ENCODE measurements at places on chromosomes 5 and 9.

- no peak for DNase-seq
Measured at GRCh38 chr9:130829762-130830161, 5.3 kb upstream of the ABL1 start.

DNA sequence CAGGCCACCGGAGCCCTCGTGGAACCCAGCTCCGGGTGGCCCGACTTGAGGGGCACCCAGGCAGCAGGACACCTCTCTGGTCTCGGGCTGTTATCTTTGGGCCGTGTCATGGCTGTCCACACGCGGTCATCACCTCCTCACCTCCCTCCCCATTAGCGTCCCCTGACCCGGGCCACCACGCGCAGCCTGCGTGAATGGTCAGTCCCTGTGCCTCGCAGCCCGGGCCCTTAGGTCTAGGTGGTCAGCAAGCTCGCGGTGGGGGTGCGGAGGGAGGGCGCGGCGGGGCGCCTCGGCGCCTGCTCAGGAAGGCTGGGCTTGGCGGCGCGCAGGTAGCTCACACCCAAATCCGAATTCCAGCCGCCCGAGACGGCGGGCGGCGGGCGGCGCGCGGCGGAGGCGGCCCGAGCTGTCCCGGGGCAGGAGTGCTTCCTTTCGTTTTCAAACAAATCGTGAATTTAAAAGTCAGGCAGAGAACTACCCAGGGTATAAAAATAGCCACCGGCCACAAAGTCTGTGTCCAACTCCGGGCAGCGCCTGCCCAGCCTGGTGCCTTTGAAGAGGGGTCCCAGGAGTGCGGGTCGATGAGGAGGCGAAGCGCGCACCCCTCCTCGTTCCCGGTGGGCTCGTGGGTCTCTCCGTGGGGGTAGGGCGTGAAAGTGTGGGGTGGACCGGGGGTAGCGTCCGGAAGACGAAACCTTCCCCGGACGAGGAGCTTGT lies 1.0 kb upstream of the RXRA start:
- DNase-seq = peak; percentile 65

DNA sequence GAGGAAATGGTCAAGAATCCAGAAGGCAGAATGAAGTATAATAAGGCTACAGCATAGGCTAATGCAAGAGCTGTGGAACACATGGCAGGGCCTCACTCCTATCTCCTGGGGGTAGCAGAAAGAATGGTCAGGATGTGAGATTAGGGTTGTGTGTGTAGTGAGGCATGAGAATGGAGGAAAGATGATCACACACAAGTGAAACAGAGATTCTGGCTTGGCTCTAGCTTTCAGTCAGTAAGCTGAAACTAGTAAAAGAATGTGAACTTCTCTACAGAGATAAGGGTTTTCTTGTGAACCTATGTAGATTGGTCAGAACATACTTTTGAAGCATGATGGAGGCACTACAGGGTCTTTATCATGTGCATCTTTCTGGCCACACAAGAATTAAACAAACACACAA lies 298.8 kb downstream of the ASTN2 start:
- no peak for DNase-seq

GRCh38 chr9:81174023-81174422 lies 515.3 kb downstream of the TLE1 start:
- DNase-seq = no peak

GRCh38 chr9:137892424-137893191 lies 15.0 kb downstream of the CACNA1B start:
- no peak for DNase-seq

GRCh38 chr5:73126957-73127356 lies 6.6 kb downstream of the TMEM171 start:
- no peak for DNase-seq

DNA sequence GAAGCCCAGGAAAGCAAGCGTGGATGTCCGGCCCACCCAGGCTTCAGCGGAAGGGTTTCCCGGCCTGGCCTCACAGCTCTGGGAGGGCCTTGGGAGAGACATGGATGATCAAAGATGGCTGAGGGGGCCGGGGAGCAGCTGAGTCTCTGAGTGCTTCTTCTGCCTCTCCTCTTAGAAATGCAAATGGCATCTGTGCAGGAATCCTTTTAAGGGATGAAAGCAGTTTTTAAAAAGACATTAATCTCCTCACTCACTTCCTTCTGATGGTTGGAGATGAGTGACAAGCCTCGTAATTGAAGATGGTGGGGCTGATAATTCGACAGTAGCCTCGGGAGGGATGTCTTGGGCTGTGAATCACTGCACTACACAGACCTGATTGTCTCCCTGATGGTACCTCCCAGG lies 24.3 kb upstream of the PITX1 start:
- DNase-seq = no peak

GRCh38 chr9:129836311-129837007 lies 1.2 kb downstream of the USP20 start:
- peak; percentile 10 for DNase-seq

- DNase-seq = no peak
Measured at GRCh38 chr9:71096421-71097108, 24.9 kb downstream of the TRPM3 start.

DNA sequence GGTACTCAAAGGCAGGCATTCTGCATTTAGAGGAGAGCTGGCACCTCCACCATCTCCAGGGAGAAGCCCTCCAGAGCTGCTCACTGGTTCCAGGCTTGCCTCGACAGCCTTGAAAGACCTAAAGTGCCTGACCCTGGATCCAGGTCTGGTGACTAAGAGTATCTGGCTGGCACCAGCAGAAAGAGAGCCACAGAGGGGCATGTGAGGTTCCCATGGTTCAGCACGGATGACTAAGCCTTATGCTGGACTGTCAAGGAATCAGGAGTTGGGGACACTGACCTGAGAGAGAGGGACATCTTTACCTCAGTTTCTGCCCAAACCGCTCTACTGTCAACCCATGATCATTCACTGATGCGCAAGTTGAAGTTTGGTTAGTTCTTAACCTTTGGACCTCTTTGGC lies 3.0 kb downstream of the ACTL7A start:
- DNase-seq = peak; percentile 35

- DNase-seq = no peak
Measured at GRCh38 chr9:98870782-98871557, 63.5 kb downstream of the GALNT12 start.

GRCh38 chr5:157460921-157461792 lies 1.1 kb downstream of the NIPAL4 start:
- DNase-seq = no peak

- DNase-seq = no peak
Measured at GRCh38 chr5:43338862-43339261, 25.6 kb upstream of the HMGCS1 start.

- no peak for DNase-seq
Measured at GRCh38 chr9:21890696-21891095, 88.3 kb downstream of the MTAP start.

GRCh38 chr5:116557669-116558271 lies 16.9 kb downstream of the SEMA6A start:
- DNase-seq = peak; percentile 45

- DNase-seq = peak; percentile 37
Measured at GRCh38 chr5:179698935-179699615, at the start of gene CANX. Gene CANX (plus strand): TSS chr5:179698967. CDS start chr5:179705682, 6,715 bp downstream.

DNA sequence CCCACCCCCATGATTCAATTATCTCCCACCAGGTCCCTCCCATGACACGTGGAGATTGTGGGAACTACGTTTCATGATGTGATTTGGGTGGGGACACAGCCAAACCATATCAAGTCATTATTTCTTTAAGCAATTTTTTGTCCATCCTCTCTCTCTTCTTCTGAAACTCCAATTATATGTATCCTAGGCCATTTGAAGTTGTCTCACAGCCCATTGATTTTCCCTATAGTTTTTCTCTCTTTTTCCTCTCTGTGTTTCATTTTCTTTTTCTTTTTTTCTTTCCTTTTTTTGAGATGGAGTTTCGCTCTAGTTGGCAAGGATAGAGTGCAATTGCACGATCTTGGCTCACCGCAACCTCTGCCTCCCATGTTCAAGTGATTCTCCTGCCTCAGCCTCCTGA lies 101.9 kb upstream of the CXCL14 start:
- DNase-seq = no peak

- DNase-seq = peak; percentile 53
Measured at GRCh38 chr5:135930029-135930948, 24.5 kb downstream of the LECT2 start.

All from kidney tubule cell (primary cell).